ENCODE measurements at places on chromosomes 13 and 19.

- no peak for DNase-seq
These were observed 36.8 kb downstream of the PHF11 start for GRCh38 chr13:49532593-49532992.

DNA sequence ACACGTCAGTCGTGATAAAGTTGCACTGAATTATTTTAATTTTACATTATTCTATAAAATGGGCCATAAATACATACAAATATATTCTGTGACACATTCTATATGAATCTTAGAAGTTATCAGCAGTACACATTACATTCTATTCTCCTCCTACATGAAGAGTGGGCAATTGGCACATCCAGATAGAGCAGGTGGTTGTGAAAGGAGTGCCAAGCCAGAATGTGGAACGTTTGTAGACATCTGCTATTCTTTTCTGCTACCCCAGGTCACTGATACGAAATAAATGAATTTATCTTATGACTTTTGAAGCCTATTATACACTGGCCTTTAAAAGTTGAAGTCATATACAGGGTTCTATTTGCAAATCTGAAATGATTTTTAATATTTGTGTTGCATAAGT lies 373.2 kb downstream of the PCDH17 start:
- DNase-seq, result no peak

GRCh38 chr13:42807866-42808265 lies 26.5 kb downstream of the FAM216B start:
- DNase-seq, result peak; percentile 85

DNA sequence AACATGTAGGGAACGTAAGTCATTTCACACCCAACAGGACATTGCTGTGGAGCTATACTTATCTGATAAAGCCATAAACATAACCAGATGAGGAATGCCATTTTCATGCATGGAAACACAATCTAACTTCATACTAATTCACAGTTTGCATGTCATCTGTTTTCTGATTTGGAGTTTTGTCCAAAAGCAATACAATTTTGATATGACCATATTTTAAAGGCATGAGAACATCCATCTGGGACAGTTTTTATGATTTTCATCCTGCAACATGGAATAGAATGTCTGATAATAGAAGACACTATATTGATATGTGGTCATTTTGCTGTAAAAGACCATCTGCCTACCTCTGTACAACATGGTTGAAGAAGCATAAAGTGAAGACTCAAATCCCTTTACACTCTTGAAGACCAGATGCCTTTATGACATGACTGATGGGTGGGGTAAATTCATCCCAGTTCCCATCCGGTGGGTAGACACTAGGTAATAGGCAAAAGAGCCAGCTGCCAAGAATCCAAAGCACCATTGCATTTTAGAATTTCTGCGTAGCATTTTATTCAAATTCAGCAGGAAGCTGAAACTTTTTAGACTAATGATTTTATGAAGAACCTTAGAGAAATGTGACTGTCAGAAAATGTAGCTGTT lies 309.8 kb downstream of the LMO7 start:
- no peak for DNase-seq

DNA sequence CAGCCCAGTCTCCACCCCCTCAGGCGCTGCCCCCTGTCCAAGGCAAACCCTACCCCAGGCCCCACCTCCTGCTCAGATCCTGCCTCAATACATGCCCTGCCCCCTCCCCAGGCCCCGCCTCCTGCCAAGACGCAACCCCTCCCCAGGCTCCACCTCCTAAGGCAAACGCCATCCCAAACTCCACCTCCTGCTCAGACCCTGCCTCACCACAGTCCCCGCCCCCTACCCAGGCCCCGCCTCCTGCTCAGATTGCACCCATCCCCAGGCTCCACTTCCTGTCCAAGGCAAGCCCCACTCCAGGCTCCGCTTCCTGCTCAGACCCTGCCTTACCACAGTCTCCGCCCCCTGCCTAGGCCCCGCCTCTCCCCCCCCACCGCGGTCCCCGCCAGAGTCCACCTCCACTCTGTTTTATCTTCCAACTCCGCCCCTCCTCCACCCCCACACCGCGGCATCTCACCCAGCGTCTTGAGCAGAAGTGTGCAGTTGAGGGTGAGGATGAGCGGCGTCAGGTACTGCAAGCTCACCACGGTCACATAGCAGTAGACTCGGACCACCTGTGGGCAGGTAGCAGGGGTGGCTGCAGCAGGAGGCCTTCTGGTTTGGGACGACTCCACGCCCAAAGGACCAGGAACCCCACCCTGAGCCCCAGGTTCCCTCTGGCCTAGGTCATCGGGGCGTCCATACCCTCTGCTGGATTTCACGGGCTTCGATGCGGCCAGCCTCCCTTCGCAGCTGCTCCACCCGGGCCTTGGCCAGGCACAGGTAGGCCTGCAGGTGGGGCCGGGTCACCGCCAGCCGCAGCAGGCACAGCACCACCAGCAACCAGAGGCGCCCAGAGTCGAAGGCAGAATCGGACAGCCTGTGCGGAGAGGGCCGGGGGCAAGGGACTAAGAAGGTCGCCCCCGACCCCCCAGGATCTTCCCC lies 17.7 kb downstream of the TMEM161A start:
- DNase-seq, result peak; percentile 89

- no peak for DNase-seq
These were observed 39.4 kb upstream of the KATNAL1 start for GRCh38 chr13:30346789-30347167.

DNA sequence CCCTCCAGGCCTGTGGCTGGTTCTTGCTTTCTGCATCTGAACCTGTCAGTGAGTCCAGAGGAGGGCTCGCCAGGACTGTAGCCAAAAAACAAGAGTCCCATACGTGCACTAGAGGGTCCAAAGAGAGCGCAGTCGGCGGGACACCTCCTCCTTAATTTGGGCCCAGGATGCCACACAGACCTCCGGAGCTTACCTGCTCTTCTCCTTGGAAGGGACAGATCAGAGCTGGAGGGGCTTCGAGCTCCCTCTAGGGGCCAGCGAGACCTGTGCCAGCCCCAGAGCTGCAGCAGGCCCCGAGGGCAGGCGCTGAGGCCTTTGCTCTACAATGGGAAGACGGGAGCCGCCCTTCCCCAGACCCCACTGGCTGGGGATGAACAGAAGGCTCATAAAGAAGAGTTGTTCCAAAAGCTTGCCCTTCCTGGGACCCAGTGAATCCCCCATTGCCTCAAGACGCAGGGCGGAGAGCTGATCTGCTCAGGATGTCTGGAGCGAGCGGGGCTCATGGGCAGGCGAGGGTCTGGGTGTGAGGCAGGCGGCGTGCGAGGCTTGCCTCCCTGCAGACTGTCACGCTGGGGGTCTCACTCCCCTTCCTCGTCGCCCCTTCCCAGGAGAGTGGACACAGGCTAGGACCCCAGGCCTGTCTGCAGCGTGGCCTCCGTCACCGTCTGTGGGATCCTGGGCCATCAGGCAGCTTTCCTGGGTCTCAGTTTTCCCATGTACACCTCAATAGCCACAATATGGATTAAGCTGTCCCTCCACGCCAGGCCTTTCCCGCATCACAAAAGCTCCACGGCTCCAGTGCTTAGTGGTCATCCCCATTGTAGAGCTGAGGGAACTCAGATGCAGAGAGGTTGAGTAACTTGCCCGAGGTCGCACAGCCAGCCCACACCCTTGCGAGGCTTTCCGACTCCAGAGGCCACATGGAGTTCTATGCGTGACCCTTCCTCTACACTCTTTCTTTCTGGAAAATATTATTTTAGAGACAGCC lies 46.9 kb upstream of the VSTM2B start:
- DNase-seq, result no peak

GRCh38 chr13:38024431-38024830 lies 154.9 kb upstream of the TRPC4 start:
- DNase-seq, result peak; percentile 52

DNA sequence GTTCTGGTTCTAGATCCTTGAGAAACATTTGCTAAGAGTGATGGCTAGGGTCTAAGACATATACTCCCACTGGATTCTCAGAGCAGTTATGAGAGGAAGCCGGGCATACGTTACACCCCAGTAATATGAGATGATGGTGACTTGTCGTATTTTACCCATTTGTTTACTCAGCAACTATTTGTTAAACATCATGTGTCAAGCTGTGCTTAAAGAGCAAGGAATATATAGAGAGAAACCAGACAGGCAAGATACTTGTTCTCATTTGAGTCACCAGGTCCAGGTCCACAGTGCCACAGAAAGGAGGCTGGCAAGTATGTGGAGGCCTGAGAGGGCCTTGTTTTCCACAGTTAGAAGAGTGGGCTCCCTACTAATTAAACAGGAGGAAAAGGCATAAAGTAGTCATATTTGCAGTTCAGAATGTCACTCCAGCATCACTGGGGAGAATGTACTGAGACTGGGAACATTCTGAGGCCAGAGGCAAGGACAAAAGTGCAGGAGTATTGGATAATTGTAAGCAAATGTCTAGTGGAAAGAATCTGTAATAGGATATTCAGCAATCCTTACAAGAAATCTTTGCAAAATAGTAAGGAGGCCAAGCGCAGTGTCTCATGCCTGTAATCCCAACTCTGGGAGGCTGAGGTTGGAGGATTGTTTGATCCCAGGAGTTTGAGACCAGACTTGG lies 142.2 kb downstream of the IRS2 start:
- DNase-seq, result no peak

- DNase-seq, result no peak
These were observed 128.9 kb upstream of the RXFP2 start for GRCh38 chr13:31610270-31610998.

All from iris pigment epithelial cell (primary cell).